ENCODE measurements at places on chromosomes 4 and X. TPM values are rescaled to one million over a fixed set of nuclear protein-coding genes. Genes with fewer than 3 reads are reported as not detected.

GRCh38 chrX:131614241-131614640, 70.4 kb downstream of the OR13H1 start:
- DNase-seq = no peak

The PCDH10 gene
- 41.2 TPM for total RNA-seq

GRCh38 chrX:11406109-11406765, 113.0 kb downstream of the AMELX start:
- DNase-seq = no peak

The USP51 gene
- total RNA-seq = 6.7 TPM

- no peak for DNase-seq
Observed at GRCh38 chrX:72102126-72102525, 29.6 kb downstream of the RTL5 start.

DNA sequence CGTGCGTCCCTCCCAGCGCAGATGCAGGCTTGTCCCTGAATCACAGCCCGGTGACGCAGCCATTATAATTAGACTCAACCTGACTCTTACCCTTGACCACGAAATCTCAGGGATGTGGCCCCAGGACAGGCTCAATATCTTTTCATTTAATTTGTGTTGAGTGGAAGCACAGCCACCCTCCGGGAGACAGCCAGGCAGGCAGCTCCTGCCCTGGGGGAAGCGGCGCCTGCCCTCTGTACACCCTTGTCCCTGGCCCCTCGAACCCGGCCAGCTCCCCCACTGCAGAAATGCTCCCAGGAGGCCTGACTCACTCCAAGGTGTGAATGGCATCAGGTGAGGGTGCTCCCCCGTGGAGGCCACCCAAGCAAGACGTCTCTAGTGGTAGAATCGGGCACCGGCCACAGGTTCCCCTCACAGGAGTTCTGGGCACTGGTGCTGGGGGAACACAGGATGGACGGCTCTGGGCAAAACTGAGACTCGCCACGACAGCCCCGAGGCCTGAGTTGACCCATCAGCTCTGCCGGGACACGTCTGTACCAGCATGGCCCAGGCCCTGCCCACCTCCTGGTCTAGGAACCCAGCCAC, 2.7 kb downstream of the CPLX1 start:
- DNase-seq = peak; percentile 37

DNA sequence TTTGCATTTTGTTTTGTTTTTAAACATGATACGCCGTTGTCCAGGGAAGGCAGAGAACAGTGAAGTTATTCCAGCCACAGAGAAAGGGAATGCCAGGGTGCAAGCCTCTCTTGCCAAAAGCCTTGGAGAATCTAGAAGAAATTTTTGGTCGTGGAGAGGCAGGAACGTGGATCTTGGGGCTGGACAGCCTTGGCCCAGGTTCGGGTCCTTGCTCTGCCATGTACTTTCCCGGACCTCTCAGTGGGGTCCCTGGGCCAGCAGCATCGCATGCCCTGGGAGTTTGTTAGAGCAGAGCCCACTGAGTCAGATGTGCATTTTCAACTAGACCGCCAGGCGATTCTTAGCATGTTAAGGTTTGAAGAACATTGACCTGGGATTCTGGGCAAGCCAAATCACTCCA, 18.6 kb downstream of the FAM9A start:
- no peak for DNase-seq

- DNase-seq = no peak
Observed at GRCh38 chr4:139814323-139815015, 148.8 kb downstream of the MGST2 start.

- DNase-seq = no peak
Observed at GRCh38 chr4:158965226-158965625, 137.7 kb upstream of the RAPGEF2 start.

Measured in H7 (cell line).